GM03348 (cell line): ENCODE measurements at places on chromosomes 3 and 15.

DNA sequence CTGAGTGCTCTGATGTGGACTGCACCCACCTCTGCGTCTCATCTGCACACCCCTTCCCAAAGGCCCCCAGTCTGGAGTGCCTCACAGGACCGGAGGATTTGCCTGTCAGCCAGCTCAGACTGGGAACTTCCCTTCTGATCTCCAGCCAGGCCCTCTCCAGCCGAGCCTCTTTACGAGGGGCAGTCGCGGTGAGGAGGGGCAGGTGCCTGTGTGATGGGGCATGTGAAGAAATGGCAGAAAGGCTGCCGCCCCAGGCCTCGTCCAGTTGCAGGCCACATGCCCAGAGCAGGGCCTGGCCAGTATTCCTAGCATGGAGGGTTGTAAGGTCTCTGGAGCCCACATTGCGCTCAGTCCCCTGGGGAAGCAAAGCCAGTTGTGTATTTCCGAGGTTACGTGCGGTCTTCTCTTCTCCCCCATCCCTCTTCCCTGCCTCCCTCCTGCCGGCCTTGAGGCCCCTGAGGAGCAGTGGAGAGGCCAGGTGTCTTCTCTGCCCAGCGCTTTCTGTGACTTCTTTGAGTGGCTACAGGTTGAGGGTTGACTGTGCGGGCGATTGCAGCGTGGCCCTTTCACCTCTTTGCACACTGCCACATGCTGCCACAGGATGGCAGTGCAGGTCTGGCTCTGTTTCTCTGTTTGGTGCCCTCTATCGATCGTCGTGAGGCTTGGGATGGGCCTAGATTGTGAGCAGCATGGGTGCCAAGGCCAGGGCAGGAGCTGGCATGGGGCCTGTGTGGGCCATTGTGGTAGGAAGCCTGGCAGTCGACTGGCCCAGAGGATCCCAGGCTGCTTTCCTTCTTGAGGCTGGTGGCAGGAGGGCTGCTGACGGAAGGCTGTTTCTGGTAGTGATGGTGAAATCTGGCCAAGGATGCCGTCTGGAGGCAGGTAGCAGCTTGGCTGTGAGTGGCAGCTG lies 5.3 kb downstream of the CLK3 start:
- DNase-seq: peak; percentile 88

- no peak for DNase-seq
Observed at GRCh38 chr15:37368961-37369360, 268.6 kb upstream of the MEIS2 start.

GRCh38 chr15:99605490-99605931 lies 39.7 kb downstream of the MEF2A start:
- no peak for DNase-seq

DNA sequence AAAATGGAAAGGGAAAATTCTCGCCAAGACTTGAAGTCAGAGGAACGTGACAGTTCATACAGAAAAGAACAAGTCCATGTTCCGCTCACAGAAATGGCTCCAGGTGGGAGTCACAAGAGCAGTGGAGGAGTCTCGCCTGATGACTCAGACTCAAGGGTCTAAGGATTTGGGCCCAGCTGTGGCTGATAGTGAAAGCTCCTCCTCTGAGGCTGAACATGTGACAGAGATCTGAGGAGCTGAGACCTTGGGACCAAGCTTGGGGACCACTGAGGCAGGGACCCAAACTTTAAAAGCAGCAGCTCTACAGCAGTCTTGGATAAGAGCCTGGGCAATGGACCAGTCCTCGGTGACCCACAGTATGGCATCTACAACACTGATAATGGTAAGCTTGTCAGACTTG lies 9.3 kb upstream of the VEPH1 start:
- no peak for DNase-seq

- no peak for DNase-seq
Observed at GRCh38 chr3:174191380-174191779, 667.8 kb upstream of the NAALADL2 start.

- no peak for DNase-seq
Observed at GRCh38 chr15:41079717-41080116, 36.4 kb downstream of the INO80 start.

DNA sequence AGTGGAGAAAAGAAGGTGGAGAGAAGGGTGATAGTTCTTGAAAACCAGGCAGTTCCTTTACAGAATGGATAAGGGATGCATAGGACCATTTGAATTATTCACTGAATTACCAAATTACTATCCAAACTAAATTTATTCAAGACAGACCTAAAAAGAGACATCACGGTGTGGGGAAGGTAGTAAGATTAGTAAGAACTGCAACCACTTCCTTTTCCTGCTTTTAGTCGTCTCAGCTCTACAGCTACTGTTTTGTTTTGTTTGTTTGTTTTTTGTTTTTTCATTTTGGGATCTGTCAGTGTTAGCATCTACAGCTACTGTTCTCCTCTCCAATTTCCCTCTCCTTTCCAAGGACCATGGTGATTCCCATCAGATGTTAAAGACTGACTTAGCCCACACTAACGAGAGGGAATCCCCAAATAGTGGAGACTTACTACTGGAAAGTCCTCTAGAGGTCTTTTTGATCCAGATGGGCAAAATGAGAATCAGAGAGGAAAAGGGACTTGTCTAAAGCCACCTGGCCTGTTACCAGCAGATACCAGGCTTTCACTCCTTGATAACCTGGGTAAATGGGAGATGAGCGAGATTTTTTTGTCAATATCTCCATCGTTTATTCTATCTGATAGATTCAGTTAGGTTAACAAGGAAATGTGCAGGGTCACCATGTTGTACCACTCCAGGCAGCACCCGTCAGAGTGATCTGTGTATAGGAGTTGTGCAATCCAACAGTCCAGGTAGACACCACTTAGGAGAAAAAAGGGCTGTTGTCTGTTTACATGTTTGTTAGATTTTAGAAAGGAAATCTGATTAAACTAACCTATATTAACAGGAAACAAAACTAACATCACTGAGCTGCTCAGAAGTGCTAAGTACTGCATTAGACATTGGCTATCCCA lies 6.0 kb downstream of the HCLS1 start:
- no peak for DNase-seq

DNA sequence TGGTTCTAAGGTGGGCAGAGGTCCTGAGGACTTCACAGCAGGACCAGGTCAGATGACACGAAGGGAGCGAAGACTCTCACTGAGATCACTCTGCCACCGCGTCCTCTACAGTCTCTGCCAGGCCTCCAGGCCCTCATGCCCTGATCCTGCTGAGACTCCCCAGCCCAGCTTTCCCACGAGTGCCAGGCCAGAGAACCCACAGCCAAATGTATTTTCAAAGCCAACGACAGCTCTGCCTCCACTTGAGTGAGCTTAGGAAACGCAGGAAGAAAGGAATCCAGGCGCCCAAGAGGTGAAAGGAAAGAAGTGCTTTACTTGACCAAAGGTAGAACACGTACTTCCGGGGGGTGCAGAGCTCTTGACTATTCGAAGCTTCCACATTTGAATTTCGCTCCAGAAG lies 275.0 kb downstream of the XXYLT1 start:
- DNase-seq: no peak

DNA sequence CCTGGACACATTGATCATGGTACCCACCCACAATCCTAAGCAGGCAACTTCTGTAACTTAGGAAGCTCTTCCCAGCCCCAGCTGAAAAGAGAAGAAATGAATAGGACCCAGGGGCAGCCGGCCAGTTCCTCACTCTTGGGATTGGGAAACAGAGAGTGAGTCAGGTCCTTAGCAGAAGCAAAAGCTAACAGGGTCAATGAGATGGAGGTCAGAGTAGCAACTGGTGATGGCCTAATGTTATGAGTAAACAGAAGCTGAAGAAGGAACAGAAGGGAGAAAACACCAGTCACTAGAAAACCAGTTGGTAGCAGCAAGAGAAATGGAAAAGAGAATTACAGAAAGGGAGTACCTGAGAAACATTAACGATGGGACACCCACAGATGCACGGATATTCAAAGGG lies 20.0 kb downstream of the RIOX2 start:
- peak; percentile 58 for DNase-seq

GRCh38 chr15:63992300-63992699 lies 54.0 kb downstream of the DAPK2 start:
- DNase-seq: no peak

GRCh38 chr15:85311647-85312046 lies 68.8 kb upstream of the AKAP13 start:
- no peak for DNase-seq

DNA sequence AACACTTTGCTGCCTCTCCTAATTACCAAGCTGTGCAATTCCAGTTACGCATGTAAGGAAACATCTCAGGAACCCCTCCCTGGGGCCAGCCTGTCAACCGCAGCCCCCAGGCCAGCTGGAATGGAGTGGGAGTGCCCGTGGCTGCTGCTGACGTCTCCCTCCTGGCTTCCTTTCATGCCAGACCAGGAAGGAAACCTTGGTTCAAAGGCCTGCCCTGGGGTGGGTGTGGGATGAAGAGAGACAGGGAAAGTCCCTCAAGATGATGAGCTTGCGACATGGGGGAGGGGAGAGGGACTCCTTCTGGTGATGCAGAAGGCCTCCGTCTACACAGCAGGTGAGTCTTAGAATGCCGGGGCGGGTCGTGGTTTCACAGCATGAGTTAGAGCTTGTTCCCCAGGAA lies 11.4 kb upstream of the CYP11A1 start:
- DNase-seq: peak; percentile 55

- no peak for DNase-seq
Observed at GRCh38 chr3:177437513-177438337, 240.4 kb upstream of the TBL1XR1 start.

DNA sequence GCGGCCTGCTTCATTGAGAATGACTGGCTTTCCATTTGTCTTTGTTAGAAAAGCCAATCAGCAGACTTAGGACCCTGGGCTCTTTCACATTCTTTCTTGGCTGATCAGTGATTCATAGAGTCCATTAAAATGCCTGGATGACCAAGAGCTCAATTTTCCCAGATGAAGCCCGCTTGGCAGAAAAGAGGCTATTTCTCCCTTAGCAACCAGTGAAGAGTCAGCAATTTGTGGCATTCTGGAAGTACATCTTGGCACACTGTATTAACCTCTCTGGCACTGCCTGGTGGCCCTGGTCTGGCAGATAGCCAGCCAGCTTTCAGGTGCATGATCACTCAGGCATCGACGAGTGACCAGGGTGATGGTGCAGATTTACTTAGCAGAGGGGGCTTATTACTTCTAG lies 145.7 kb upstream of the PLAAT1 start:
- DNase-seq: no peak

DNA sequence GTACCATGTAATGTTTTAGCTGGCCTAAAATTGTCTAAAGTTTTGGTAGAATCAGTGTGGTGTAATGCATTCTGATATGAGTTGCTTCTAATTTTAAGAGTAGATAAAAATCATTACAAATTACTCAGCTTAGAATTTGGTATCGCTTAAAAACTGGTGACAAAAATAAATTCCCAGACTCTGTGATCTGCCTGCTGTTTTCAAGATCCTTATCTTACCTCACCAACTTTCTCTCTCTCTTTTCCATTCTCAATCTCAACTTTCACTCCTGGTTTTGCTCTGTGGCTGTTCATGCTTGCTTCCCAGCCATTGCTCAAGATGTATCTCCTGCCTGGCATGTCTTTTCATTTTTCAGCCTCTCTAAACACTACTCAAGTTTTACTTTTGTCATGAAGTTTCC lies 45.7 kb downstream of the TCF12 start:
- peak; percentile 18 for DNase-seq

- peak; percentile 34 for DNase-seq
Observed at GRCh38 chr3:97810779-97811390, 10.9 kb upstream of the CRYBG3 start.

- DNase-seq: peak; percentile 99
Observed at GRCh38 chr3:52238761-52239701, at the start of gene TWF2. Gene TWF2, minus strand, starts transcription at chr3:52239158. Its CDS starts 142 bp downstream, at chr3:52239016.

- DNase-seq: no peak
Observed at GRCh38 chr3:11727207-11727606, 83.5 kb upstream of the VGLL4 start.

- no peak for DNase-seq
Observed at GRCh38 chr15:99250001-99250400, 620 bp upstream of the TTC23 start.

DNA sequence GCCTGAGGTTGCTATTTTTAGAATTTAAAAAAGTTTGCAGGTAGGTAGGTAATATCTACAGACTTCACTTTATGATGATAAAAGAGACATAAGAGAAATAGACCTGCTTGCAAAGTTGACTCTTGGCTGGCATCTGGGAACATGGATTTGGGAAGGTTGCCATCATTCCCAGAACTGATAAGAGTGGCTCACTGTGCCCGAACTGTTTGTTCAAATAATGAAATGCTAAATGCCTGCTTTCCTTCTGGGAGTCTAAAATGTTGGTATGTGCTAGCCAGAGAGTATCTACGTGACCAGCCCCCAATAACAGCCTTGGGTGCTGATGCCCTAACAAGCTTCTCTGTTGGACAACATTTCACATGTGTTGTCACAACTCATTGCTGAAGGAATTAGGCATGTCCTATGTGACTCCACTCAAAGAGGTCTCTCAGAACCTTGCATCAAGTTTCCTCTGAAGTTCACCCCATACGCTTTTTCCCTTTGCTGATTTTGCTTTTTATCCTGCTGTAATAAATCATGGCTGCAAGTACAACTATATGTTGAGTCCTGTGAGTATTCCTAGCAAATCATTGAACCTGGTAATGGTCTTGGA lies 95.5 kb downstream of the FHIT start:
- DNase-seq: no peak

GRCh38 chr15:47991357-47991756 lies 129.4 kb upstream of the SLC24A5 start:
- DNase-seq: peak; percentile 28

- DNase-seq: no peak
Observed at GRCh38 chr3:7978087-7978422, 523.6 kb upstream of the LMCD1 start.

DNA sequence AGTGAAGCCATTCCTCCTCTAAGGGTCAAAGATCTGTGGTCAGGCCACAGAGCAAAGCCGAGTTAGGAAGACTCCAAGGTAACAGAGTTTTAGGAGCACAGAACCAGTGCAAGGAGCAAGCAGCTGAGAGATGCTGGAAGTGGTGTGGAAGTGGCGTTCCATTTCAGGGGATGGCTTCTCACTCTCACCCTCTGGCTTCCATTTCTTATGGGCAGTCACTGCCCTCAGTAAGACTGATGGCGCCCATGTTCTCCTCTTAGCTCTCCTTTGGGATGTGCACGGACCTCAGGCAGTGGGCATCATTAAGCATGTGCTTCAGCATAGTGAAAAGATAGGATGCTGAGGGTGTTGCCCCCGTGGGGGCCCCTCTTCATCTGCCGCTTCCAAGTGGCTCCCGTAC lies 90.3 kb downstream of the ASB7 start:
- DNase-seq: no peak

DNA sequence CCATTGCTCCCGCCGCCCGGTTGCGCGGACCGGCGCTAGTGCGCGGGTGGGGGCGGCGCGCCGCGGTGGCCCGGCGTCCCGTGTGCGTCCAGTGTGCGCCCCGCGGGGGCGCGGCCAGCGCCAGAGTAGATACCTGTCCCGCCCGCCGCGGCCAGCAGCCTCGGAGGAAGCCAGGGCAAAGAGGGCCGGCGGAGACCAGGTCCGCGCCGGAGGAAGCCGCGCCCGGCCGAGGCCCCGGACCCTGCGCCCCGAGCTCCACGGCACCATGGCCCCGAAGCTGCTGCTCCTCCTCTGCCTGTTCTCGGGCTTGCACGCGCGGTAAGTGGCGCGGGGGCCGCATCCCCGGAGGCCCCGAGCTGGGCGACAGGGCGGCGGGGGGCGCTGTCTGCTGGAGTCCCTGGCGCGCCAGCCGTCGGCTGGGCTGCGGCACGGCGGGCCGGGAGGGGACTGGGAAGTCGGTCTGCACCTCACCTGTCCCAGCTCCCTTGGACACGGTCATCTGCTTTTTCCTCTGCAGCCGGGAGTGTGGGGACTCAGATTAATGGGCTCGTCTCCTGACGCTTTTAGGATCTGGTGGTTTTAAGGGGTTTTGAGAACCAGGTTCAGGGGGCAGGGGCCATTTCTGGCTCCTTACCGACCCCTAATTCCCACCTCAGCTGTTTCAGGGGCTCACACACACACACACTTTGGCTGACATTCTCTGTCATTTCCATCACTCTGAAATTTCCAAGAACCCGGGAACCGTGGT lies 464 bp downstream of the GABRG3 start:
- no peak for DNase-seq
